ENCODE measurements at places on chromosomes 16 and 17.

GRCh38 chr16:47905771-47906170 is 250.0 kb downstream of the ABCC12 start:
- peak; percentile 34 for DNase-seq

DNA sequence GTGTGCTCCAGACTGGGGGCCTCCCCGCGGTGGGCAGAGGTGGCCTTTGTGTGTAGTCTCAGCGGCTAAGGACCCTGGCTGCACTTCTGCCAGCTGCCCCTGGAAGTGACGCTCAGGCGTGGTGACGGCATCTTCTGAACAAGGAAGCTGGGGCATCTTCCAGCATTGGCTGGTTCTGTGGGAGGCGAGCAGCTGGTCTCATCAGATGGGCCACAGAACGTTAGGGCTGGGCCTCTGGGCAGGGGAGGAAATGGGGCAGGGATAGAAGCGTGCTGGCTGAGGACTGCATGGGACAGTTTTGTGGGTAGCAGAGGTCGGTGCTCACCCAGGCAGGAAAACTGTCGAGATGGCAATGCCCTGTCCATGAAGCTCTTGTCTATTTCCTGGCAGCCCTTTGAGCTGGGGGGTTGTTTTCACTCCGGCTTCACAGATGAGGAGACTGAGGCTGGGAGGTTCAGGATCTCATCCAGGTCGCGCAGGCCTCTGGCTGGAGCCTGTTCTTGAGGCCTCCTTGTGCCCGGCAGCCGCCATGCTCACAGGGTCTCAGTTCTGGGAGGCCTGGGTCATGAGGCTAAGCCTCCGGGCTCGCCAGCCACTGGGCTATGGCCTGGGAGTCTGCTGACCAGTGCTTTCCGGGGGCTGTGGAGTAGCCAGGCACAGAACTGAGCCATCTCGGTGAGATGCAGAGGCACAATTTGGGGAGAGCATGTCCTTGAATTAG is 16.3 kb downstream of the IRF8 start:
- no peak for DNase-seq

GRCh38 chr16:89472711-89473075 is 17.7 kb downstream of the ANKRD11 start:
- no peak for DNase-seq

GRCh38 chr17:9241371-9241712 is 220.0 kb downstream of the NTN1 start:
- DNase-seq, result peak; percentile 32

- DNase-seq, result peak; percentile 89
Measured at GRCh38 chr17:39132192-39132610, 19.2 kb downstream of the PLXDC1 start.

DNA sequence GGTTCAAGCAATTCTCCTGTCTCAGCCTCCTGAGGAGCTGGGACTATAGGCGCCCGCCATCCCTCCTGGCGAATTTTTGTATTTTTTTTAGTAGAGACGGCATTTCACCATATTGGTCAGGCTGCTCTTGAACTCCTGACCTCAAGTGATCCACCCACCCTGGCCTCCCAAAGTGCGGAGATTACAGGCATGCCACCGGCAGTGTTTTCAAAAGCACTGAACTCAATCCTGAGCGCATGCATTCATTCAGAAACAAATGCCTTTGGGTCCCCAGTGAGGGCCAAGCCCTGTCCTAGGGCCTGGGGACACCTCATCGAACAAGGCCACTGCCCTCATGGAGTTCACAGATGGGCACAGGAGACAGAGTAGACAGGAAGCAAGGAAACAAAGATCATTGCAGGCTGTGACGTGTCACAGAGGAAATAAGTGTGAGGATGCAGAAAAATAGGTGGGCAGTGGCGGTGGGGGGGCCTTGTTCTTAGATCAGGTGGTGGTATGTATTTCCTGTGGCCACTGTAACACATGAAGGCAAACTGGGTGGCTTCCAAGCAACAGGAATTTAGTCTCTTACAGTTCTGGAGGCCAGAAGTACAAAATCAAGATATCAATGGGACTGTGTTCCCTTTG is 12.5 kb downstream of the TMEM114 start:
- no peak for DNase-seq

DNA sequence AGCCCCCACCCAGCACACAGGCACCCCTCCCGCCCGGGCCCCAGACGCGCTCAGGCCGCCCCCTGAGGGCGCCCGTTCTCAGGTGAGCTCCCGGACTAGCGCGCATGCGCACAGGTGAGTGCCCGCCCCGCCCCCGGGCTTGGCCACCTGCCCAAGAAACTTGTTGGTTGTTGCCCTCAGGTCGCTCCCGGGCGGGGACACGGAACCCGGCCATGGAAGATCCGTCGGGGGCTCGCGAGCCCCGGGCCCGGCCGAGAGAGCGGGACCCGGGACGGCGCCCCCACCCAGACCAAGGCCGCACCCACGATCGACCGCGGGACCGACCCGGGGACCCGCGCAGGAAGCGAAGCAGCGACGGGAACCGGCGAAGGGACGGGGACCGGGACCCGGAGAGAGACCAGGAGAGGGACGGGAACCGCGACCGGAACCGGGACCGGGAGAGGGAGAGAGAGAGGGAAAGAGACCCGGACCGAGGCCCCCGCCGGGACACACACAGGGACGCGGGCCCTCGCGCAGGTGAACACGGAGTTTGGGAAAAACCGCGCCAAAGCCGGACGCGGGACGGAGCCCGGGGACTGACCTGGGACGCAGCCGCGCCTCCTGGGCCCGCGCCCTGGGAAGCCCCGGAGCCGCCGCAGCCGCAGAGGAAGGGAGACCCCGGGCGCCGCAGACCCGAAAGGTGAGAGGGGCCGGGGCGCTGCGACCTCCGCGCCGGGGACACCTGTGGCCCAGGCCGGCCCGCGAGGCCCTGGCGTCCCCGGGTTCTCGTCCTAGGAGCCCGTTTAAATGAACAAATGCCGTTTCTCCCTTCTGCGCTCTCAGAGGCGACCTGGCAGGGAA is at the start of gene MARVELD3:
TSS of gene MARVELD3 (plus strand) at position 167 of the 840 bp plus-strand sequence. CDS start at position 213, 46 bp downstream.
- DNase-seq, result no peak

- no peak for DNase-seq
Measured at GRCh38 chr16:47503936-47504335, 42.8 kb downstream of the PHKB start.

- peak; percentile 56 for DNase-seq
Measured at GRCh38 chr16:11796227-11797165, 562 bp downstream of the ZC3H7A start.

DNA sequence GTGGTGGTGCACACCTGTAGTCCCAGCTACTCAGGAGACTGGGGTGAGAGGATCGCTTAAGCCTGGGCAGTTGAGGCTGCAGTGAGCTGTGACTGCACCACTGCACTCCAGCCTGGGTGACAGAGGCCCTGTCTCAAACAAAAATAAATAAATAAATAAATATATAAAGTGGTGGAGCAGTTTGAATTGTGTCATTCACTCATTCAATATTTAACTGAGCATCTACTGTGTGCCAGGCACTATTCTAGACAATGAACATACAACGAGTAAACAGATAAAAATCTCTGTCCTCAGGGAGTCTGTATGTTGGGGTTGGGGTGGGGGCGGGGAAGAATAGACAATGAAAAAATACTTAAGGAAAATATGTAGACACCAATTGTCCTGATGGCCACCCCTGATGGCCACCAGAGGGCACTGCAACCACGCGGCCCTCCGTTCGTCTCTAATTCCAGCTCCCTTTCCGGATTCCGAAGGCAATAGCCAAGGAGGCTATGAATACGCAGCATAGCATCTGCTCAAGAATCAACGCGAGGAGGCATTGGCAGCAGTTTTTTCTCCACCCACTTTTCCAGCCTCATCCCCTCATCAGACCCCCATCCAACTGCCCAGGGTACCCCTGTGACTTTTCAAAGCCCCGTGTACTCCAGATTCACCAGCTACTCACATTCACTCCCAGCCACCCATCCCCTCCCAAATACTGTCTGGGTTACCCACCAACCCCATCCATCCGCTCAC is 21.4 kb downstream of the QPRT start:
- peak; percentile 86 for DNase-seq

DNA sequence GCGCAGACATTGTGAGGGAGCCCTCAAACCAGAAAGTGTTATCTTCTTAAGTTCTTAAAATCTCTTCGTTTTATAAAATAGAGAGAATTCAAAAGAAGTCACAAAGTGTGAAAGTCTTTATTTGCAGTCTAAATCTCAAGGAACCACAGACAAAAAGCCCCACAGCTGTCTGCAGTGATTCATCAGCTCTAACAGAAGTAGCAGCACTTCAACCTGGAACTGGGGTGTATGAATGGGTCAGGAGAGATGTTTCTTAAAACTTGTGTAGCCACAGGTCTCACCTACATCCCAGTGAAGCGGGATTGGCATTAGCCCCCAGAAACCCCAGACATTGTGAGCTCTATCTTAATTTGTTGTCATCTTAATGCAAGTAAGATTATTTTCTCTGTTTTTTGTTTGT is 61.1 kb downstream of the CDYL2 start:
- DNase-seq, result no peak

GRCh38 chr16:12573300-12573699 is 230.4 kb downstream of the CPPED1 start:
- no peak for DNase-seq

GRCh38 chr16:48887646-48888210 is 277.7 kb upstream of the N4BP1 start:
- no peak for DNase-seq

DNA sequence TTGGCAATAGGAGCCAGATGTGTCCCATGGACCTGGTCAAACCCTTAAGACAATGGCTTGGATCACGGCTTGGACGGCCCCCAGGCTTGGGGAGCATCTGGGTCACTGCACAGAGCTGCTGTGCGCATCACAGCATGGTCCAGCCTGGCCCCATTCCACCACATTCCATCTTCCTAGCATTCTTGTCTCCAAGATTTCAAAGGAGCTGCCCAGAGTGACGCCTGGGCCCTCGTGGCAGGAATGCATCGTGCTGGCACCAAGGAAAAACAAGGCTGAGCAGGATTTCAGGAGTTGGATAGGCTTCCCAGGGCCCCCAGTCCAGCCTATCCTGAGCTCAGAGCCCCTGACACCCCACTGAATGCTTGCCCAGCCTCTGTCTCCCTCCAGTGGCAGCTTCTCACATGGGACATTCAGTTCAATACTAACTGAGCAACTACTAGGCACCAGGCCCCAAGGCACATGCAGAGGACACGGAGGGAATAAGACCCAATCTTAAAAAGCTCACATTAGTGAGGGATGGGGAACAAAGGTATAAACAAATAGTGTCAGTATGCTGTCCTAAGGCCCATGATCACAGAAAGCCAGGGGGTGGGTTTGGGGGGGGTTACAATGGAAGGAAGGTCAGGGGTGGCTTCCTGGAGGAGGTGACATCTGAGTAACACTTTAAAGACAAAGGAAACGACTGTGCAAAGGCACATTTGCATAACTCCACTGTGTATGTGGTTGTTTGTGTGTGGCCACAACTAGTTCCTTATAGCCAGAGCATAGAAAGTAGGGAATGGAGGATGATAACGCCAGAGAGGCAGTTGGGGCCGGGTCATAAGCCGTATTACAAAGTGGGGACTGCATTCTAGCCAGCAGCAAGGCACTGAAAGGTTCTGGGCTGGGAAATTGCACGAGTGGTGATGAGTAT is 34.1 kb downstream of the TK2 start:
- DNase-seq, result peak; percentile 91

GRCh38 chr16:52497067-52497816 is 49.7 kb downstream of the TOX3 start:
- DNase-seq, result no peak

- no peak for DNase-seq
Measured at GRCh38 chr17:50508573-50509460, 578 bp downstream of the MYCBPAP start.

GRCh38 chr17:49602783-49603182 is 27.1 kb downstream of the NXPH3 start:
- no peak for DNase-seq

- no peak for DNase-seq
Measured at GRCh38 chr17:42227849-42228700, 33.8 kb upstream of the GHDC start.

- DNase-seq, result no peak
Measured at GRCh38 chr16:79986352-79986751, 385.8 kb upstream of the MAF start.

DNA sequence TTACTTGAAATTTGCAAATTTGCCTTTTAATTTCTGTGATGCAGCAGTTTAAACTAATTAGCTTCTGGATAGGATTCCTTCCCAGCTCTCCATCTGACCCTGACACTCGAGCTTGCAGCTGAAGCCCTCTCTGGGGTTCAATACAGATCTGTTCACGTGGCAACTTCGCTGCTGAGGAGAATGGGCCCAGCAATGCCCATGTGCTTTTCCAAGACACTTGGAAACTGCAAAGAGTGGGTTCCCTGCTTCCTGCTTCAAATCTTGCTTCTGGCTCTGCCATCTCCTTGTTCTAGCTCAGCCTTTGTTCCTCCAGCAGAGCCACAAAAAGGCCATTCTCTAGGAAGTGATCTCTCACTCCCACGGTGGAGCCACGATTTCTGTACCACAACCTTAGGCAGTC is 50.0 kb upstream of the IRX6 start:
- DNase-seq, result no peak

DNA sequence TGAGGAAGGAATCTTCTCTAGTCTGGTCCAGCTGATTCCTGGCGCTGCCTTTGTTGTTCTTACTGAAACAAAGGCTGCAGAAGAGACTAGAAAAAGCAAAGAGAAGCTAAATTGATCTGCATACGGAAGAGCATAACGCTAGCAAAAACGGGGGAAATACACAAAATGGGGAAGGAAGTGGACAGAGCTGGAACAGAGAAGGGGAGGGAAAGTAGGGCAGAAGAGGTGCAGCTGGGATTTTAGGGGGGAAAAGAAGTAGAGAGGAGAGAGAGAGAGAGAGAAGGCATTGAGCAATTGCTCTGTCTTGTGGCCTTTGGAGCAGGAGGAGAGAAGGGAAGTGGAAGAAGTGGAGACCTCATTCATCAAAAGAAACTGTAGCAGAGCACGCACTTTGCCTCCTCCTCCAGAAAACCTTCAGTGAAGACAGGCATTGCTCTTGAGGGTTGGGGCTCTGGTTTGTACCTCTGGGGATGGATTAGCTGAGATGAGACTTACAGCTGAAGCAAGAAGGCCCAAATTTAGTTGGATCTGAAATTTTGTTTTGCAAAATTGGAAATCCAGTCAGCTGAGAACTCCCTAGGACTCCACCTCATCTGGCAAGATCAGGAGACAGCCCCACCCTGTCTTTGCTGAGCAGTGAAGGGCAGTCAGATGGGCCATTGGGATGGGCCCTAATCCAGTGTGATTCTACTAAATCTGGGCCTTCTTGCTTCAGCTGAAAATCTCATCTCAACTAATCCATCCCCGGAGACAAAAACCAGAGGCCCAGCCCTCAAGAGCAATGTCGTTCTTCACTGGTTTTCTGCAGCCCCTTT is 55.8 kb downstream of the CDRT4 start:
- peak; percentile 76 for DNase-seq

DNA sequence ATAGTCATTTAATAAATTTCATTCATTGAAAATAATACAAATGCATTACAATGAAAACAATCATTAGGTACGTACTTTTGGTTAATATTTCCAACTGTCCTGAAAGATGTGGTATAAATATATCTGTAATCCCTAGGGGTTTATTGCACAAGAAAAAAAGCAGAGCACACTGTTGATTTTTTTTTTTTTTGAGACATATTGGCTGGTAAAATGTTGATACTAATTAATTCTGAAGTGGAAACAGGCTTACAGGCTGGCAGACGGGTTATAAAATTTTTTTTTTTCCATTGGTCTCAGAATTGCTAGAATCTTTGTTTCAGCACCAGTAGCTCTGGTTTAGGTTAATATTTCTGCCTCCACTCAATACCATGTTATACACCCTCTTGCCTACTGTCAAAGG is 193.6 kb downstream of the MAP2K6 start:
- DNase-seq, result no peak
